NCI-H1930 (cell line): ENCODE measurements at places on chromosomes 11 and 22.

- no peak for DNase-seq
These were observed 31.7 kb downstream of the TPCN2 start for GRCh38 chr11:69080257-69080995.

DNA sequence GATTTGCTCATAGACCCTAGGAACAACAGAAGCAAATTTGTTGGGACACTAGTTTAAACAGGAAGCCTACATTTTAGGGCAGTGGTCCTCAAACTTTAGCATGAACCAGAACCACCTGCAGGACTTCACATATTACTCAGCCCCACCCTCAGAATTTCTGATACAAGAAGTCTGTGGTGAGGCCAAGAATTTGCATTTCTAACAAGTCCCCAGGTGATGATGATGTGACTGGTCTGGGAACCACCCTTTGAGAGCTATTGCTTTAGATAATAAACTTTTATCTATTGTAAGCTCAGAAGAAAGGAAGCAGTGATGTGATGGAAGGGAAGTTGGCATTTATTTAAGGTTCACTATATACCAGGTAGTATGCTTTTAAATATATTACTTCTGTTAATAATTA lies 194.0 kb downstream of the FAM181B start:
- DNase-seq: no peak

- DNase-seq: no peak
These were observed 15.8 kb downstream of the APOL2 start for GRCh38 chr22:36223504-36223903.

DNA sequence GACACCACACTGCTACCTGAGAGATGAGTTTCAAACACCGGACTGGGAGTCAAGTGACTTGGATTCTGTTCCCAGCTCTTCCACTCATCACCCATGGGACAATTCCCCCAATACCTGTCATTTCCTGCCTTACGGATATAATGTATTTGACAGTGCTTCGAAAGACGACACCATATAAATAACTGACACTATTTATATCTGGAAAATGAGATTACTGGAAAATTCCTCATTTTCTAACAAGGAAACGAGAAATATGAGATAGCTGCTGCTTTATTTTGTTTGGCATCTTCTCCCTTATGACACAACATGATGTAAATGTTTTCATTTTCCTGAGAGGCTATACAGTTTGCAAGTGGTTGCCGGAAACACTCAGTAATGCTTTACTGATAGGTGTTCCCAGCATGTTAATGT lies 8.6 kb downstream of the HSCB start:
- no peak for DNase-seq

DNA sequence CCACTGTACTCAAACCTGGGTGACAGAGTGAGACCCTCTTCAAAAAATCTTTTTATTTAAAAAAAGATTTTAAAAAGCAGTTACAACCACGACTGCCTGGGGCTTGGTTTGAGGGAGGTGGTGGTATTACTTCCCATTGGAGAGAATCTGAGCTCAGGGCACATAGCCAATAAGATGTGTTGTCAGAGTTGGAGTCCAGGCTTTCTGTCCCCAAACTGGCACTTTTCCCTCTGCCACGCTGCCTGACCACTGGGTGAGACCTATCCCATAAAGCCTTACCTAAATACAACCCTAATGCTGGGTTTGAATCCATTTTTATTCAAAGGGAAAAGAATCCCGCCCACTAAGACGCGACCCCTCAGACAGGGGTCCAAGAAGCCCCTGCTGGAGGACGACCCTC lies 11.5 kb downstream of the CHADL start:
- no peak for DNase-seq

- no peak for DNase-seq
These were observed 1.9 kb downstream of the ANKRD54 start for GRCh38 chr22:37842015-37842793.

DNA sequence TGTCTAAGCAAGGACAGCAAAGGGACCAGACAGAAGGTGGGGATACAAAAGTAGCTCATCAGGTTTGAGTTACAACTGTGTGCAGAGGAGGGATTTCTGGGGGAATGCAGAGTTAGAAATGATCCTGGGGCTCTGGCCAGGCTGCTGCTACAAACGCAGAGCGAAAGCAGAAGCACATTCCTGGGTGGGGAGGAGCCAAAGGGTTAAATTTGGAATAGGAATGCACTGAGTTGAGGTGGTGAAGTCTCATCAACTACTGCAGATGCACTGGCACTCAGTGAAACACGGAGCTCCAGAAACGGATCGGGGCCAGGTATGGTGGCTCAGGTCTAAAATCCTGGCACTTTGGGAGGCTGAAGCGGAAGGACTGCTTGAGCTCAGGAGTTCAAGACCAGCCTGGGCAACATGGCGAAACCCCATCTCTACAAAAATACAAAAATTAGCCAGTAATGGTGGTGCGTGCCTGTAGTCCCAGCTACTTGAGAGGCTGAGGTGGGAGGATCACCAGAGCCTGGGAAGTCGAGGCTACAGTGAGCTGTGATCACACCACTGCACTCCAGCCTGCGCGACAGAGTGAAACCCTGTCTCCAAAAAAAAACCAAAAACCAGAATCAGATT lies 3.2 kb downstream of the CHKA start:
- DNase-seq: no peak

DNA sequence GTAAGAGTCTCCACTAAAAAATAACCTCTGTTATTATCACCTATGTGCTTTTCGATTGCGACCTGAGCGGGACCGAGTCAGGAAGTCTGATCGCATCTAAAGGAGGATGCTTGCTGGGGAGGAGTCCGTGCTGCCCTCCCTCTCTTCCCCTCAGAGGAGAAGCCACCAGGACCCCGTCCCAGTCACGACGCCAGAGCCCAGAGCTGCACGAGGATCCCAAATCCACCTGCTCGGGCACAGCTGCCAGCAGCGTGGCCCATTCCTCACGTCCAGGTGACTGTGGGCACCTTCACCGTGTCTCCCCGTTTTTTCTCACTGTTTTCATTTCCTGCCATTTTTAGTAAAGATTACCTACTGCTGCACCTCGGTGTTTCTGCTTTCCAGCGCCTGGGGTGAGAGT lies 390.3 kb downstream of the BRD1 start:
- no peak for DNase-seq

GRCh38 chr22:37925330-37925729 lies 19.2 kb downstream of the MICALL1 start:
- DNase-seq: no peak

- DNase-seq: no peak
These were observed 4.4 kb downstream of the PNPLA5 start for GRCh38 chr22:43887391-43887790.

- DNase-seq: no peak
These were observed 428.2 kb downstream of the LUZP2 start for GRCh38 chr11:24925091-24925490.

DNA sequence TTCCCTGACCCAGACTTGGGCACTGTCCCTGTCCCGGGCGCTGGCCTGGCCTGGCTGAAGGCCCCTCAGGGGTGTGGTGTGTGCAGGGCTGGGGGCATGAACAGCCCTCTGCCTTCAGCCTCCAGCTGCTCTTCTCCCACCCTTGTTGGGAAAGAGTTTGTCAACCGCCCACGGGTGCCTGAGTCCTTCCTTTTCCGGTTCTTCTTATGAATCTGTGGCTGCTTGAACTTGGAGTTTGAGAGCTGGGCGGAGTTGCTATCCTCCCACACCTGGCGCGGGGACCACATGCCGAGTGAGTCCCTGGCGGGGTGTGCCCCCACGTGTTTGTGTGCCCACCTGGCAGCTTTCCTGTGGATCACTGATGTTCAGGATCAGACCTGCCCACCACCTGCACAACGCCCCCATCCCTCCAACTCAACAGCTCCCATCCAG lies 13.4 kb downstream of the NFAM1 start:
- DNase-seq: no peak

DNA sequence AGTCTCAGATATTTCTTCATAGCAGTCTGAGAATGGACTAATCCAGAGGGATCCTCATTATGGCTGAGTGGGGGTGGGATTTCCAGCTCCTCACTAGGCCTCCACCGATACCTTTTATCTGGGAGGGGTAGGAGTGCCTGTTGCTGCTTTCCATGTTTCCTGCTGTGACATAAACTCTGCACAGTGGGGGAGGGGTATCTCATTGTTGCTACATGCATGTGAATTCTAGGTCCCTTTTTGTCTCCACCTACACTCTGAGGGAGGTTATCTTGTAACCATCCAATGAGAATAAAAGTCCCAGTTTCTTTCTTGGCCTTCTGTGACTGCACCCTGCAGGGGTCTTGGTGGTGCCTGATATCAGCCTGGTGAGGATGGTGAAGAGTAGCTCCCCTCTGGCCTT lies 60.5 kb downstream of the ADAMTS15 start:
- no peak for DNase-seq

DNA sequence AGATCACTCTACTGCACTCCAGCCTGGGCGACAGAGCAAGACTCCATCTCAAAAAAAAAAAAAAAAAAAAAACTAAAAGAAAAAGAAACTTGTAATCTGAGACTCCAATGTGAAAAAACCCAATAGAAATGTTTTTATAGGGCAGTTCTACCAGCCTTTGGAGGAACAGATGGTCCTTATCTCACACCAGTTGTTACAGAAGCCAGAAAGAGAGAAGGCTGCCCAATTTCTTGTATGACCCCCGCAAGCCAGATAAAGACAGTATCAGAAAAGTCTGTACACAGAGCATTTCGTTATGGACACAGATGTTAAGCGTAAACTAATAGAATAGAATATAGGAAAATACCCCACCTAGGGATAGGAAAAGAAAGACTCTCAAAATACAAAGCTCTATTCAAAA lies 11.3 kb upstream of the TSGA10IP start:
- DNase-seq: no peak

GRCh38 chr11:92830377-92831155 lies 138.9 kb upstream of the MTNR1B start:
- DNase-seq: no peak

DNA sequence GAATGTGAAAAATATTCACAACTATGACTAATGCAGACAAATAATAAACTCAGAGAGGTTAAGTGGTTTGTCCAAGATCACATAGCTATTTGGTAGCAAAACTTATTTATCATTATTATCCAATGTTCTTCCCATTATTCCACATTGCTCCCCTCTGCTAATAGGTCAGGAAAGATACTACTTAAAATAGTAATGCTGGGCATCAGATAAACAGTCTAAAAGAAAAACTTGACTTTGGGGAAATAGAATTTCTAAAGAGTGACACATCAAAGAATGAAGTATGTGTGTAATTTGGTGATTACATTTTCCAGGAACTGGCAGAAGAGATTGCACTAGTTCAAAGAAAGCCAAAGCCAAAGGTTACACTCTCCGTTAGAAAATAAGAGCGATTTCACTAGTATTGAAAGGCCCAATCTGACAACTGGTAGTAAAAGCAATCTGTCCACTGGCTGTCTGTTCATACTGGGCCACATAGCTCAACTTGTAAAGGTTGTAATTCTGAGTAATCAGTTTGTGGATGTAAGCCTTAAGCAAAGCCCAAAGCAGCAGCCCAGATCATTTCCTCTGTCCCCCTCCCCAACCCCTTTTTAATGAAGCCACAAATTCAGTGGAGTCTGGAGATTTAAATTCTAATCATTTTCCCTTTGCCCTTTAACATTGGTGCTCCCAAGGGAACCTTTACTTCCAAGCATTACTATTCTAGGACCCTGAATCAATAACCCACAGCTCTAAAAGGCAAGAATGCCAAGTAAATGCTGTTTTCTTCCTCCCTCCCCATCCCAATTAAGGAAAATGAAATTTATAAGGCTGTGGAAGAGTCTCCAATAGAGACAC lies 283.5 kb downstream of the TTC28 start:
- no peak for DNase-seq

- DNase-seq: no peak
These were observed 128.1 kb upstream of the LDLRAD3 start for GRCh38 chr11:35815556-35816315.

GRCh38 chr11:35487532-35488078 lies 37.8 kb downstream of the PAMR1 start:
- no peak for DNase-seq
